ENCODE measurements at places on chromosomes 3 and 15.

DNA sequence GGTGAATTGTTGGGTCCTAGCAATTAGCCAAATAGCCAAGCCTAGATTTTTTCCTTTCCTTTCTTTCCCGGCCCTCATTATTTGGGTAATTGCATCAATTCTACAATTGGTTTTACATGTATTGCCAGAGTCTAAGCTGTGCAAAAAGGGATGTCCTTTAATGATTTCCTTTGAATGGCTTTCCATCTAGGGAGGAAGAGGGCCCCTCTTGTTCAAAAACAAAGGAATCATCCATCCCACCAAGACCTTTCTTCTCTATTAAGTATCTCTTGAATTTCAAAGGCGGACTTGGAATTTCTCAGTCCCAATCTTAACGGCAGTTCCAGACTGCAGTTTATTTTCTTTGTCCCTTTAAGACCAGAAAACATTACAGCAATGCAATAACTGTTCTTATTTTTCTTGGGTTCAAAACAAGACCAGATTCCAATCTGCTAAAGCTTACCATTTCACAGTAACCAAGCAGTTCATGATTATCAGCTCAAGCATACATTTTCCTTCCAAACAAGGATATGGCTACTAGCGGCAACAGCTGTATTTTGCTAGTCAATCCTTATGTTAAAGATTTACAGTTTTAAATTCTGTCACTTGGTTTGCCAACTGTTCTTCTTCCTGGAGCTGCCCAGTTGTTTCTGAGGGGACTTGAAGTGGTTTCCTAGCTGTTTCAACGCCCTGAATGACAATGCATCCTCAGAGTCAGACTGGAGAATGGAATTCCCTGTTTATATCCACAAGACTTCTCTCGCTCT, 91.4 kb upstream of the LRIG1 start:
- DNase-seq, result no peak

DNA sequence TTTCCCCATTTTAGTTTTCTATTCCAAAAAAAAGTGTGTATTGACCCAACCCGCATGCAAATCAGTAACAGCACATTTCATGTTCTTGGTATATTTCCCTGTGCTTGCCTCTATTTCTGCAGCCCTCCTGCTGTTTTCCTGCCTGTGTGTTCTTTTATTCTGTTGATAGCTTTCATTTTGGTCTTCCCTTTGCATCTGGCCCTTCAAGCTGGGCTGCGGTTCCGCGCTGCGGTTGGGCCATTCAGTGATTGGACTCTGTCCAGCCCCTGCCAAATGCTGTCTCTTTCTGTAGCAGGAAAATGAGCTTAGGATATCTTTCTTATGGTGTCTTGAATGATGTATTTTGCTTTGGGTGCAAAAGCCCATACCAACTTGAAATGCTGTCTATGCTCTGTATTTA, 49.9 kb downstream of the ZNF621 start:
- DNase-seq, result no peak

DNA sequence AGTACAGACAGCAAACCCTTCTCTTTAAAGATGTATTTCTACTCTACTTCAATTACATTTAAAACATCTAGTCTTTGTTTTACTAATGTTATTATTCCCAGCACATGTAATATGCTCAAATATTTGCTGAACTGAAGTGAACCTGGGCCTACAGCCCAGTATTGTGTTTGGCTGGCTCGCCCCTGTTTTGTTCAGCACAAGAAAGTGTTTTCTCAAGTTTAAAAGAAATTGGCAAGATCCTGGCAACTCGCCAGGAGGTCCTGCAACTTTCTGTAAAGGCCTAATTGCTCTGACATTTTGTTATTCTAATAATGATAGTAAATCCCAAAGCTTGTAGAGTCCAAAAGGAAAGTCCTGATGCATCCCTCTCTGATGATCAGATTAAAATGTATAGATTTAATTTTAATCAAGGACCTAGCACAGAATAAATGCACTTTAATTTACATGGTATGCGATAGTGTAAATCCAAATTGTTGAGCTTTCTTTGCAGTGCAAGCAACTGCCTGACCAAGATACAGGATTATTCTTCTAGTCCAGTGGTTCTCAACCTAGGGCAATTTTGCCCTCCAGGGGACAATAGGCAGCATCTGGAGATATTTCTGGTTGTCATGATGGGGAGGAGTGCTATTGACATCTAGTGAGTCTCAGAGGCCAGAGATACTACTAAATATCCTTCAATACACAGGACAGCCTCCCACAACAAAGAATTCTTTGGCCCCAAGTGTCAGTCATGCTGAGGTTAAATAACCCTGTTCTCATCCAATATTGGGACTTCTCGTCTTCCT, 35.7 kb upstream of the TMOD3 start:
- DNase-seq, result no peak

GRCh38 chr15:78341057-78341987, 1.2 kb downstream of the CRABP1 start:
- no peak for DNase-seq

- DNase-seq, result no peak
These were observed 1.9 kb downstream of the MAP2K1 start for GRCh38 chr15:66388576-66388975.

DNA sequence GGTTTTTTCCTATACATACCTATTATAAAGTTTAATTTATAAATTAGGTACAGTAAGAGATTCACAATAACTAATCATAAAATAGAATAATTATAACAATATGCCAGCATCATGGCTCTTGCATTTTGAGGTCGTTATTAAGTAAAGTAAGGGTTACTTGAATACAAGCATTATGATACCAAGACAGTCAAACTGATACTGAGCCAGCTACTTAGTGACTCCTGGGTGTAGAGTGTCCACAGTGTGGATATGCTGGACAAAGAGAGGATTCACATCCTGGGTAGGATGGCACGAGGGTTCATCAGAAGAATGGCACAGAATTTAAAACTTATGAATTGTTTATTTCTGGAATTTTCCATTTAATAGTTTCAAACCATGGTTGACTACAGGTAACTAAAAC, 157.2 kb upstream of the IL12A start:
- no peak for DNase-seq

DNA sequence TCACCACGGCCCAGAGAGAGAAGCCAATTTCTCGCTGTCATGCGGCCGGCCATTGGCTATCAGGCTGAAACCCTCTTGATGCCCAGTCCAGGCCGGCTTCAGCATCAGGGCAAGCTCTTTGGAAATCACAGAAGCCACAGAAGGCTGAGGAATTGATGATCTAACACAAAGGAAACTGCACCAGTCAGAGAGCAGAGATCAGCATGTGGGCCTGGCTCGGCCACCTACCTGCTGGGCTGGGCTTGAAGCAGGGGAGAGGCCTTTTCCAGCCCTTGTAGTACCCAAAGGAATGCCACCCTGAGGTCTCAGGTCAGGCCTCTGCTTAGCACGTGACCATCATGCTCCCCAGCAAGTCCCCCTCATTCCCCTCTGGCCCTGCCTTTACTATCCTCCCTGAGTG, 119.1 kb downstream of the TLE3 start:
- DNase-seq, result no peak

- DNase-seq, result no peak
These were observed 28.0 kb upstream of the GABRA5 start for GRCh38 chr15:26838742-26839460.

GRCh38 chr15:82197733-82198594, 64.6 kb downstream of the EFL1 start:
- no peak for DNase-seq

- no peak for DNase-seq
These were observed 3.0 kb upstream of the HDGFL3 start for GRCh38 chr15:83210619-83211018.

DNA sequence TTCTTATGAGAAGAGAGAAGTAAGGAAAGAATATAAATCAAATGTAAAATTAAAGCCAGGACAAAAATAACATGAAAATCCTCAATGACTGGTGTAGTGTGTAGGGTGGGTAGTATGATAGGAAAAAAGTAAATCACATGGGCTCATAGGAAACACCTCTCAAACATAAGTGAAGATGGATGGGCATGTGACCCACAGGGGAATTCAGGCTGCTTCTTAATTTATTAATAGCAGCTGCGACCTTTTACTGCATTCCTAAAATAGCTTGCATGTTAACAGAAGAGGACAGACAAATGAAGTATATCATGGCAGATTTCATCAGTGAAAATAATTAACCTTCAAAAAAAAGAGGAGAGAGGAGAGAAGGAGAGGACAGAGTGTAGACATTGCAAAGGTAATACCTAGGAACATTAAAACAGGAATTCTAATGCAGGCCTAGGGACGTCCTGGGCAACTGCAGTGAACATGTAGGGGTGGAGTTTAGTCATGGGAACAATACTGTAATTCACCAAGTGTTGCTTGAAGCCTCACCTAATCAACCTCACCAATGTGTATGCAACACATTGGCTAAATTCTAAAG, 132.9 kb downstream of the KCNMB2 start:
- DNase-seq, result no peak

GRCh38 chr3:46892285-46893145, 15.0 kb downstream of the PTH1R start:
- peak; percentile 15 for DNase-seq

DNA sequence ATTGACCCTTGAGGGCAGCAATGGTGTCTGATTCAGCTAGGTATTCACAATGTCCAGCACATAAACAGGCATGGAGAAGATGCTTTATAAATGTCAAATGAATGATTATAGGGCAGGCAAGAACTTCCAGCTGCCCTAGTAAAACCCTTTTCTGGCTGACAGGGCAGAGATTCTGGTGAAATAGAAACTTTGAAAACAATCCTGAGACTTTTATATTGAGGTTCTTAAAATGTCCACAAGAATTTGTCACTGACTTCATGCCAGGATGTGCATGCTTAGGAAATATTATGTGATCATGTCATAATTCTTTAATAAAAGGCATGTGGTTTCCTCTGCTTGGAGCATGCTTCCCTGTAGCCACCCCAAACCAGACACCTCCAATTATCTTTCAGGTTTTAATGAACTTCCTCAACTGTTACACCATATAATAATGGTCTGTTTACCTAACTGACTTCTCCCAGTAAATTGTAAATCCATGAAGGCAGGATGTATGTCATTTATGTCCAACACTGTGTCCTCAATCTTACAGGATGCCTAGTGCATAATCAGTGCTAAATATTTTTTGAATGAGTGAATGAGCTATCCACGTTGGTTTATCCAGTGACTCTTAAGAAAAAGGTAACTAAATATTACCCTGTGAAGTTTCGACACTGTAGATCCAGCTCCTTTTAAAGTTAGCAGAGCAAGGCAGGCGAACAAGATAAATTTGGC, 43.4 kb upstream of the CLRN1 start:
- DNase-seq, result no peak

Data from T-helper 2 cell (primary cell).